ENCODE measurements at places on chromosomes 6 and 20.

GRCh38 chr20:55540013-55540412, 465.3 kb downstream of the CBLN4 start:
- DNase-seq: no peak

- DNase-seq: no peak
Measured at GRCh38 chr6:78623554-78623953, 243.8 kb upstream of the IRAK1BP1 start.

DNA sequence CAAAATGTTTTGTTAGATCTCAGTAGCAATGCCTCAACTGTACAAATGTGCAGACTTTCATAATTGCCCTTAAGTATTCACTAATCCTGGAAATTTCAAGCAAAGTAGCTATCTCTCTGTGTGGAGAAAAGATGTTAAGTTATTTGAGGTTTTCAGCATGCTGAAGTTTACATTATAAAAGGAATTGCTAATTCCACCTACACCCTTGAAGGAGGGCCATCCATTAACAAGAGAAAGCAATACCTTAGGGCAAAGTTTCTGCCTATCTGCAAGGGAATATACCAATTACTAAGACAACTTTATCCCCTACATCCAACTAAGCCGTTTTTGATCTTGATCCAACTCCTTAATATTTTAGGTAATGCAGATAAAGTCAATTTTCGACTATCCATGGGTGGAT, 380.7 kb upstream of the BTBD3 start:
- no peak for DNase-seq

DNA sequence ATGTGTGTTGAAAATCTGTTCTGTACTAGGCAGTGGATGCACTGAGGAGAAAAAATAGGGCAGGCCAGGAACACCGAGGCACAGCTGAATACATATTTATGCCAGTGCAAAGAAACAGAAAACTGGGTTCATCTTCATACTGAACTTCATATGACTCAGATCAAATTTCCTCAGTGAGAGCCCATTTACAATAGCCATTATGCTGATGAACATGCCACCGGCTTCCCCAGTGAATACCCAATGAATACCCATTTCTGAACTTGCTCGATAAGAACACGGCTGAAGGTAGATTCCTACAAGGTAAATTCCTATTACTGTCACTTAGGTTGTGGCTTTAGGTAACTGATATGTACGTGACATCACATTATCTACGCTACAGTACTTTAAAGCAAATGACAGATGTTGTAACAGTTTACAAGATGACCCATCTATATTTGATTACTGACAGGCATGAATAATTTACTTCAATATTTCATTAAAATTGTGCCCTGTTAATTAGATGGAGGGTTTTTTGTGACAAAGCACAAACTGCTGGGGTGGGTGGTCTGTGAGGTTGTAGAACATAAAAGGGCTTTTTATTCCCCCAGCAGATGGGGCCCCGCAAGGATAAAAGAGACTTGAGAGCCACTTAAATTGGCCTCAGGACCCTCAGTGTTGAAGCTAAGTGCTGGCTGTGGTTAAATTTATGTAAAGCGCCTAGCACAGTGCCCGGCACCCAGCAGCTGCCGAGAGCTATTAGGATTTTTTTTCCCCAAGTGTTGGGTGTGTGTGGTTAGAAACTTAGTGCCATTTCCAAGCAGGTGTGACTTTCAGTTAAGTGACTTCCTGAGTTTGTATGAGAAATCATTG, 264.5 kb downstream of the CD83 start:
- DNase-seq: no peak

DNA sequence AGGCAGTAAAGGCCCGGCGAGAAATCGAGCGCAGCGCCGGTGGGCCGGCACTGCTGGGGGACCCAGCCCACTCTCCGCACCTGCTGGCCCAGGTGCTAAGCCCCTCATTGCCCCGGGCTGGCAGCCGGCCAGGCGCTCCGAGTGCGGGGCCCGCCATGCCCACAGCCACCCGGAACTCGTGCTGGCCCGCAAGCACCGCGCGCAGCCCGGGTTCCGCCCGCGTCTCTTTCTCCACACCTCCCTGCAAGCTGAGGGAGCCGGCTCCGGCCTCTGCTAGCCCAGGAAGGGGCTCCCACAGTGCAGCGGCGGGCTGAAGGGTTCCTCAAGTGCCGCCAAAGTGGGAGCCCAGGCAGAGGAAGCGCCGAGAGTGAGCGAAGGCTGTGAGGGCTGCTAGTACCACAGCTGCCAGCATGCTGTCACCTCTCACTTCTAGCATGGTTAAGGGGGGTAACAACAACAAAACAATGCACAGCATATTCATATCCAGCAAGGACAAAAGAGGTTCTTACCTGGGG, 11.3 kb upstream of the GMPR start:
- DNase-seq: no peak

GRCh38 chr6:136750696-136751521, 41.4 kb downstream of the MAP3K5 start:
- no peak for DNase-seq

DNA sequence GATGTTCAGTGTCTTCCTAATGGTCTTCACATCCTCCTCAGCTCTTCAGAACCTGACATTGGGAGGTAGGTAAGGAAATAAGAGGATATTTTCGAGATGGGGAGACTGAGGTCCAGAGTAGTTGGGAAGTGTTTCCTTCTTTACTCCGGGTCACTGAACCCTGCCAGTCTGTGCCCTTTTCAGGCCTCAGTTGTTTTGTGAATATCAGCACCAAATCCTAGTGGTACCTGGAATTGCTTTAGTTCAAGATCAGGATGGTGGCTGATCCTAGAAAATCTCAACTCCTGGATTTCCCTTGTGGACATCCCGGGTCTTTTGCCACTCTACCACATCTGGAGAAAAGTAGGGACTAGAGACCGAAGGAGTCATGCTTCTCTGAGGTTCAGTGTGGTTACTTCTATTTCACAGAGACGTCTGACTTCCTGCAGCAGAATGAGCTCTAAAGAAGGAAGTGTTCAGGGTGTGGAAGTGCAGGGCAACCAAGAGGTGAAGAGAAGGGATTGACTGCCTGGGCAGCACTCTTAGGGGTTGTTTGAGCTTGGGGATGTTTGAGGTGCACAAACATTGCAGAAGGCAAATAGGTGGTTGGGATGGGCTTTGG, 995 bp downstream of the STK4 start:
- DNase-seq: no peak

DNA sequence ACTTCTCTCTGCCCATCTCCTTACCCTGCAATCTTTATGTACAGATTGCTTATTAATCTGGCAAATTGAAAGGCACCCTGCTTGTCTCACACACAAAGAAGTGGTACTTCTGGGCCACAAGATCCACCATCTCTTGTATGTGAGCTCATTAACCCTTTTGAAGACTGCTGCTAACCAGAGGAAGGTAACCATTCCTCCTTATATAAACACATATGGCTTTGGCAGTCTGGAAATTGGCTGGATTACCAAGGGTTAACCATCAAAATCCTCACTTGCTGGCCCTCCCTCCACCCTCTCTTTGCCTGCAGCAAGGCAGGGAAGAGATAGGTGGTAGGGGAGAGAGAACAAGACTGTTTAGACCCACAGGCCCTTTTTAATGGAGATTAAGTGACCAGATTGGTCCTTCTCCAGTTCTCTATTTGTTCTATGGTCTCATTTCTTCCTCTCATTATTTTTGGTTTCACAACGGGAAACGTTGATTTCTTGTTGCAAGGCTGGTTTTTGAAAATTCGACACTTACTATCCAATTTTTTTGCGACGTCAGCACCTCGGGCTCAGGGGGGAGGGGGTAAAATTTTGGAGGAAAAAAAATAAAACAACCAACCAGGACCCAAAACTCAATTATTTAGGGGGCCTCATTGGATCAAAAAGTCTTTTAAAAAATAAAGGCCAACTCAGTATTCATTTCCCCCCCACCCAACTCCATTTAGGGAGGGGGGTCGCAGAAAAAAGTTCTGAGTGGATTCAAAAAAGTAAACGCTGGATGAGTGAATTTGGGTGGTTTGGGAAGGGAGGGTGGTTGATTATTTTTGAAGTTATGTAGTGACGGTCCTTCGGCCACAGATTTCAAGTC, 859 bp downstream of the PPP1R10 start:
- DNase-seq: no peak

- DNase-seq: no peak
Measured at GRCh38 chr20:1897541-1897940, 2.3 kb downstream of the SIRPA start.

DNA sequence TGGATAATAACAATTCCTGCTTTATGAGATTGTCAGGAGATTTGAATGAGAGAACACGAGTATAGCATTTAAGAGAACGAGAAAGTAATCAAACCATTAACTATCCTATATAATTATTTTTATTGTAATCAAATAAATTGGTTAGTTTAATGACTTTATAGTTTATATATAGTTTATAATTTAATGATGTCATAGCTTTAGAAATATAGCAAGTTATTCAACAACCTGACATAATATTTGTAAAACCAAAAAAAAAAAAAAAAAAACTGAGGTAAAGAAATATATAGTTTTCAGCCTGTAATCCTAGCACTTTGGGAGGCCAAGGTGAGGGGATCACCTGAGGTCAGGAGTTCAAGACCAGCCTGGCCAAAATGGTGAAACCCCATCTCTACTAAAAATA, 26.4 kb upstream of the DST start:
- DNase-seq: no peak

GRCh38 chr6:53805725-53806124, 10.9 kb downstream of the LRRC1 start:
- no peak for DNase-seq

DNA sequence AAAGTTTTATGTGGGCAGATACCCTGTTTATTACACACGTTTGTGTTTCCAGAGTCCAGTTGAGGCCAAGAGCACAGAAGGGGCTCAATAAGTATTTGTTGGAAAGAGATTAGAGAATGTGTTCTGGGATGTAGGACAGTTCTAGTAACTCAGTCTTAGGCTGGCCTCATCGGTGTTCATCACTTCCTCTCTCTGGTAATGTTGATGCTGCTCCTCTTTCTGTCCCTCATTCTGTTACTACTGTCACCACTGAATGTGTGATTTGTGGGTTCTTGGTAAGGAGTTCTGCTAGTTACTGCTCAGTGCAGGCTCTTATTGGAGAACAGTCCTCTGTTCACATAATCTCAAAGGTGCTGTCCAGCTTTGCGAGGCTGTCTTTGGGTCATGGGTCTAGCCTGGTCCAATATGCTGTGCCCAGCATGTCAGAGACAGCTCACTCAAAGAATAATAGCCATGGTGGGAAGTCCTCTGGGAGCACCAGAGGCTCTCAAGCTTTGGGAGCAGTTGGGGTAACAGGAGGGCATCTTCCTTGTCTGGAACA, 1.3 kb downstream of the RFPL4B start:
- DNase-seq: no peak

DNA sequence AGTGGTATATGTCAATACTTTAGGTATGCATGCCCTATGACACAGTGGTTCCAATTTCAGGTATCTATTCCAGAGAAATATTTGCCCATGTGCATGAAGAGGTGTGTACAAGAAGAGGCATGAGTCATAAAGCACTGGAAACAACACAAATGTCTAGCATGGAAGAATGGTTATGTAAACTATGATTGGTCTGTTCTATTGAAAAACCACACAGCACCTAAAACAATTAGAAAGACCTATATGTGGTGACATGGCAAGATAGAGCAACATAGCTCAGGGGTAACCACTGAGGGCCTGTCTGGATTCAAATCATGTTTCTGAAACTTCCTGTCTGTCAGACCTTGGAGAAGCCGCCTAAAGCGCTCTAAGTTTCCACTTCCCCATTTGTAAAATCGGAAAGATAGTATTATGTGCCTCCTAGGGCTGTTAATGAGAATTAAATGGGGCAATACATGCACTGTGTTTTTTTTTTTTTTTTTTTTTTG, 76.0 kb upstream of the SHLD1 start:
- DNase-seq: no peak

All from thoracic aorta (tissue), 2 donors.